Left lung (tissue), 14 donors: ENCODE measurements at places on chromosomes 5 and 9. TPM values are rescaled to one million over a fixed set of nuclear protein-coding genes. Genes with fewer than 3 reads are reported as not detected.

PIP5KL1 gene
- polyA plus RNA-seq: 4.4 TPM

TMEM203 gene
- polyA plus RNA-seq: 37.8 TPM

DBN1 gene
- polyA plus RNA-seq: 187 TPM

NAIP gene
- polyA plus RNA-seq: 40.5 TPM

CER1 gene
- 0.31 TPM for polyA plus RNA-seq

LRRC19 gene
- polyA plus RNA-seq: 0.40 TPM

TAS2R1 gene
- polyA plus RNA-seq: not detected

MARCOL gene
- not detected for polyA plus RNA-seq

PPP3R2 gene
- not detected for polyA plus RNA-seq

ASPN gene
- polyA plus RNA-seq: 7.3 TPM

DNA sequence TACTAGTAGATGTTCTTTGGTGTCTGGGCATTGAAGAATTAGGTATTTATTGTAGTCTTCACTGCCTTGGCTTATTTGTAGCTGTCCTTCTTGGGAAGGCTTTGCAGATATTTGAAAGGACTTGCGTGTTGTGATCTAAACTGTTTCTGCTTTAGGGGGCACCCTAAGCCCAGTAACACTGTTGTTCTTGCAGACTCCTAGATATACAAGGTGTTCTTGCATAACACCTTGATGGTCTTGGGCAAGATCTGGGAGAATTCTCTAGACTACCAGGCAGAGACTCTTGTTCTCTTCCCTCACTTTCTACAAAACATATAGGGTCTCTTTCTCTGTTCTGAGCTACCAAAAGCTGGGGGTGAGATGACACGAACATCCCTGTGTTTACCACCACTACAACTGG is 179.1 kb downstream of the FAM170A start:
- DNase-seq: no peak

DNA sequence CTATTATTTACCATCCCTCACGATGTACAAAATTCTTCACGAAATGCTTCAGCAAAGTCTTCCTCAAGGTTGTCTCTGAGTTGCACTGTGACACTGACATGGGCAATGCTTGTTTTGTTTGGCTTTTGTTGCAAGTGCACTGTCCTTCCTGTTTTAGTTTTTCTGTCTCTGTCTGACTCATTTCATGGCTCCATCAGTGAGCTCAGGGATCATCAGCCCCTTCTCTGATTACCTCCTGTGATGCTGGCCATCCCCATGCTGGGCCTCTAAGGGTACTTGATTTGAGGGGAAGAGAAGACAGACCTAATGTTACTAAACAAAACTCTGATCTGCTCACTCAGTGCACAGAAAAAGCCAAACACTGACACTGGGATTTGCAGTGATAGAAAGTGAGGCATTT is 37.6 kb upstream of the STX17 start:
- no peak for DNase-seq

GRCh38 chr5:177984584-177985206 is 11.3 kb downstream of the PROP1 start:
- no peak for DNase-seq

DNA sequence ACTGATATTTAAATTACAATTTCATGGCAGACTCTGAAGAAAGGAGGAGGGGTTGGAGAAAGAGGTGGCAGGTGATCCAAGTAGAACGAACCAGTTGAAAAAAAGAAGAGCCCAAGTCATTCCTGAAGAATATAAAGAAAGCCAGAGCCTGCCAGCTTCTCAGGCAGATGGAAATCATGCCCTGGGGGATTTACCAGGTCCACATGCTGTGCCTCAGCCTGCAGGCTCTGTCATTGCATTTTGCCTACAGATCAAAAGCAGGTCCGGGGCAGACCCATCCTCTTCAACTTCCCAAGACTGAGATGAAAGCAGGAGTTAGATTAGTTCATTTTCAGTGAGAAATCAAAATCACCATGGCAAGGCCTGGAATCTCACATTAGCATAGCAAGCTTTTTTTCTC is 48.5 kb downstream of the GDNF start:
- no peak for DNase-seq

DNA sequence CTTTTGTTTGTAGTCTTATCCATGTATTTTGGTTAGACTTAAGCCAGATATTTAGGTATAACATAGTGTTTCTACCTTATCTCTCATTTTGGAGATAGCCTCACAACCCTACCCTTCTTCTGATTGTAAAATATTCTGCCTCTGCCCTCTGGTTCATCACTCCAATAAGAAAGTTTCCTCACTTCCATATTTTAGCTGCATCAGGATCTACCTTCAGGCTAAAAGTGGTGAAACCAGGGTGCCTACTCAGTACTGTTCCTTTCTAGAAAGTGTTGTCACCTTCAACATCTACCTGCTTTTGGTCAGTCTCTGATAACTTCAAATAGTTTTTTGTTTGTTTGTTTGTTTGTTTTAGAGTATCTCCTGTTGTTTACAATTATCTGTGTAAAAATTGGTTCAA is 294.6 kb downstream of the ANXA1 start:
- no peak for DNase-seq

- DNase-seq: peak; percentile 62
Observed at GRCh38 chr5:172713113-172713808, 57.7 kb downstream of the DUSP1 start.

DNA sequence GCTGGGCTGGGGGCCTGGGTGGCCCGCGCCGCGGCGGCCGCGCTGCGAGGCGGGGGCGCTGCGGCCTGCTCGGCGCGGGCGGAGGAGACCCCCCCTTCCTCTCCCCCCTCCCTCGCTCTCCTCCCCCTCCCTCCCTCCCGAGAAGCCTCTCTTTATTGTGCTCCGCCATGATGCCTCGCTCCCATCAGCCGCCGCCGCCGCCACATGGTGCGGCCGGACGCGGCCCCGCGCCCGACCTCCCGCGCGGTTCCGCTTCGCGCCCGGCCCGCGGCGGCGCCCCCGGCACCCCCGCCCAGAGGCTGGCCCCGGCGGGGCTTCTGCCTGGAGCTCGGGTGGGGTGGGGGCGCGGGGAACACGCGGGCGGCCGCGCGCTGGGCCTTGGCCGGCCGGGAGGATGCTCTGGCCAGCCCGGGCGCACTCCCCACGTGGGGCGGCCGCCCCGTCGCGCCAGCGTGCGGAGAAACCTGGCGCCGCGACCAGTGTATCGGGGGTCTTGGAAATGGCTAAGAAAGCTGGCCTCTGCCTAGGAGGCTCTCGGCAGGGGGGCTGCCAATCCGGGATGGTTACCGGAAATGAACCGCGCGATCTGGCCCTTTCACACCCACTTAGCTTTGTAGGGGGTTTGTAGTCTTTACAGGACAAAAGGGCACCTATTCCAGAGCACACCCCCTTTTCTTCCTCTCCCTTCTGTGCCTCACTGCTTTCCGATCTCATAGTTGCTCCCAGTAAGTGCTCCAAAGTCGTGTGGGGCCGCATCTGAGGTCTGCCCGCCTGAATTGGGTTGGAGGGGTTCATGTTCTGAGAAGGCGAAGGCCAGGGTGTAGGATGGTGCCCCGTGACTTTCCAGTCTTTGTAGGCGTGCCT is 1.0 kb downstream of the SET start:
- DNase-seq: peak; percentile 26

DNA sequence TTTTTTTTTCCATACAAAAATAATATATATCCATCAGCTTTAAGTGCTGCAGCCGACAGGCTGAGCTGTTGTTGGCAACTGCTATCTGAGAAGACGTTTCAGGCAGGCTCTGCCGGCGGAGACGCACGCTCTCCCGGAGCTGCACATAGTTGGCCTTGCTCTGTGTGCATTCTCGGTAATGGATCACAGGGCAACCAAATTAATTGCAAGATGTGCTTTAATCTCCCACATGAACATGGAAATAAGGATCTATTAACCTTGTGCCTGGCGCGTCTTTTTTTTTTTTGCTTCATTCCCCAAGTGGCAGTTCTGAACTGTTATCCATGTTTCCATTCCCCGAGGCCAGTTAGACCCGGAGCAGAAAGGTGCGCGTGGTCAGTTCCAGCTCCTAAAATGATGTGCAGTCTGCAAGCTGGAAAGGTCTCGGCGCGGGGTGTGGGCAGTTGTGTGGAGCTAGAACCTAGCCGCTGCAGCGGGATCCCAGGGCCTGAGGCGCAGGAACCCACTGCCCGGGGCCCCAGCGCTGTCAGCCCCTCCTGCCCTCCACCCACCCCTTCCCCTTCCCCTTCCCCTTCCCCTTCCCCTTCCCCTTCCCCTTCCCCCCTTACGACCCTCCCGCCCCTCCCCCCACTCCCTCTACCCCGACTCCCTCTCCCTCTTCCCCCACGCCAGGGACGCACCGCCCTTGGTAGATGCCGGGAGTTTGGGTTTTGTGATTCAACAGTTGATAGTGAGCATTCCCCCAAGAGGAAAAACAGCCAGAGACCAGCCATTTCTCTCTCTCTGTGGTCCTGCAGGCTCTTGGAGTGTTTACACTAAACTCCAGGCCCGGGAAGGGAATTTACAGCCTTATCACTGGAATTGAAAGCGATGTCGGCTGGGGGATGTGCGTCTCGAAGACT is 137.8 kb downstream of the CEP120 start:
- peak; percentile 48 for DNase-seq

DNA sequence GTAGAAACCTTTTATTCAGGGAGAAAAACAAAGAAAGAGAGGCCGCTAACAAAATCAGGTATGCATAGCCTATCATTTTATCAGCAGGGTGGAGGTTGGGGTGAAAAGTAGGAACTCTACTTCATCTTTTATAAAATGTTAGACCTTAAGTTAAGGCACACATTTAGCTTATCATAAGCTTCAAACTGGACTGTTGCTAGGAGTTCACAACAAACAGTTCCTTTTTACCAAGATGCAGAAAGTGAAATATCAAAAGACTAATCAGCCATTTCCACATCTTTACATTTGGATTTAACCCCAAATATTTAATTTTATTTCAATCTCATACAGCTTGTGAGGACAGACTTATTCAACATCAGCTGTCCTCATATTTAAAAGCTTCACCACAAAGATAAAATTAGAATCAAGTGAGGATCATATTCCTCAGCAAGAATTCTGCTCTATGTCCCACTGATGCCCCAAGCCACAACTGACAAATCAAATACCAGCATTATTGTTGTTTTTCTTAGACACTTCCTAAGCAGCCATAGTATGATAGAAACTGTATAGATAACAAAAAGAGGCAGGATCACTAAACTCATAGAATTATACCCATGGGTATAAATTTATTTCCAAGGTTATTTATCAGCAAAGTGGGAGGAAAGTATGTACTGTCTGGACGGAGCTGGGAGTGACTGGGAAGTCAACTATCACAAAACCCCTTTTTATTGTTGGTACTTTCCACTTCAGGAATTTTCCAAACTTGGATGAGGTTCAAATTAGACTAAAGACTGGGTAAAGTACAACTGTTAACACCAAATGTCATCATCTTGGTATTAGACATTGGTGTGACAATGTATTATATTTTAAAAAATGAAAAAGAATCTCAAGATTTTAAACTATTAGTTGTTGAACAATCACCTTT is 29.9 kb upstream of the MYOT start:
- no peak for DNase-seq

GRCh38 chr9:1273859-1274258 is 223.7 kb downstream of the DMRT2 start:
- DNase-seq: no peak

DNA sequence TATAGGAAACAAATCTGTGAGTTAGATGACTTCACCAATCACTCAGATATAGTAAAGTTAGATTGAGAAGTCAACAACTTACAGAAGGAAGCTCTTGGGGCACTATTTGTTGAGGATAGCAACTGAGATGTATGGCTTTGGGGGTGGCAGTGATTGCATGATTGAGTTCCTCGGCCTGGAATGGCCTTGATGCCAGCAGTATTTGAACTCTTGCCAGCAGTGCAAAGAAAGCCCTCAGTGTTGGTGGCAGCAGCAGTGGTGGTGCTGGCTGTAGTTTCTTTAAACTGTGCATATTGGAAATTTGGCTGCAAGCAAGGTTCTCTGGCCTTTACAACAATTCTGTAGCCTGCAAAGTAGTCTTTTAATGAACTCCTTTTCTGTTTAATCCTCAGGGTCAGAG is 41.4 kb upstream of the PJA2 start:
- DNase-seq: no peak

- no peak for DNase-seq
Observed at GRCh38 chr9:84271921-84272556, 68.5 kb downstream of the SLC28A3 start.

GRCh38 chr5:119318256-119318894 is 37.4 kb upstream of the TNFAIP8 start:
- no peak for DNase-seq

DNA sequence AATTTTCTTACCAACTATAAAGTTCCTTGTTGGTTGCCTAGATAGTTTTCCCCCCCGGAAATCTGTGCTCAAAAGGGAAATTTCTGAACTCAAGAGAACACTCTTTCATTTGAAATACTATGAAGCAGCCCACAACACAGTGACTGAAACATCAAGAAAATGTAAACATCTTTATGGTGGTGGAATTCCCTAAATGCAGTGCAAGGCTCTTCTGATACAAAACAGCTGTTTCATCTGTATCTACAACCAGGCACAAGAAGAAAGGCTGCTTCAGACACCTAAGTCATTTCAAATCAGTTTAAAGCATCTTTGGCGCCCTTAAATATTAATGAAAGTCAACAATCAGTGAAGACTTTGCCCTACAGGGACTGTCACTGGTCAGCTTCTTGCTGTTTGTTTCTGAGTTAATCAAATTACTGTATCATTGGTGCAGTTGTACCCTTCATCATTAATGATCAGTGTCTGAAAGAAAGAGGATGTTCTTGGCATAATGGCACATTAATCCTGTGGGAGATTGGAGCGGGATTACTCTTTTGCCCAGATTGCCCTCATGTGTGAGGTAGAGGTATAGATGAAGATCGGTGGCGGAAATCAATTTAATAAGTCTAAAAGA is 947.0 kb downstream of the NR2F1-AS1 start:
- no peak for DNase-seq

DNA sequence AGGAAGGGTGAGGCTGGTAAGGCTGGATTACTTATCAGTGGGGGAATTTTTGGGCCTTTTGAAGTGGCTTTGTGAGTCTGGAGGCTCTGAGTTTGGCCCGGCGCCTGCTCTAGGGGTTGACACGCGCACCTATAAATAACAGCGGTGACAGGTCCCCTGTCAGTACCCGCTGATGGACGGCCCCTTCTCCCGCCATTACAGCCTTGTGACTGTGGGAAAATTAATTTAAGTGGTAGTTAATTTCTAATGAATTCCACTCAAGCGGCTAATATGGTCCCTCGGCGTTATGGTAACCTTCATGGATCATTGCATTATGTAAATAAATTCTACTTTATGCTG is 16.5 kb downstream of the MRPL36 start:
- no peak for DNase-seq

- DNase-seq: no peak
Observed at GRCh38 chr5:36214436-36214835, 27.3 kb downstream of the NADK2 start.

- DNase-seq: no peak
Observed at GRCh38 chr9:118674942-118675341, 694.3 kb downstream of the BRINP1 start.
